ENCODE measurements at places on chromosomes 2 and 18. TPM values are rescaled to one million over a fixed set of nuclear protein-coding genes. Genes with fewer than 3 reads are reported as not detected.

Gene RIT2
- not detected for total RNA-seq

Gene PDE1A
- total RNA-seq, result 0.08 TPM

Gene ZEB2
- 4.6 TPM for total RNA-seq

Gene GPR35
- 0.40 TPM for total RNA-seq

Gene SPDYA
- 0.24 TPM for total RNA-seq

Gene SCYGR4
- not detected for total RNA-seq

Gene AKAIN1
- total RNA-seq, result not detected

Gene TMEM37
- 1.9 TPM for total RNA-seq

Gene CGREF1
- 8.7 TPM for total RNA-seq

Gene REG1B
- not detected for total RNA-seq

Gene COL4A4
- total RNA-seq, result 1.2 TPM

Gene DNAJC5G
- not detected for total RNA-seq

Gene INHA
- total RNA-seq, result 0.20 TPM

Gene STAT4
- total RNA-seq, result 3.2 TPM

Gene IL36A
- not detected for total RNA-seq

Gene TANC1
- total RNA-seq, result 7.3 TPM
